Muscle of back (tissue), 13 donors: ENCODE measurements at places on chromosomes 7 and 10.

- no peak for DNase-seq
Observed at GRCh38 chr7:1187127-1187526, 27.1 kb upstream of the ZFAND2A start.

DNA sequence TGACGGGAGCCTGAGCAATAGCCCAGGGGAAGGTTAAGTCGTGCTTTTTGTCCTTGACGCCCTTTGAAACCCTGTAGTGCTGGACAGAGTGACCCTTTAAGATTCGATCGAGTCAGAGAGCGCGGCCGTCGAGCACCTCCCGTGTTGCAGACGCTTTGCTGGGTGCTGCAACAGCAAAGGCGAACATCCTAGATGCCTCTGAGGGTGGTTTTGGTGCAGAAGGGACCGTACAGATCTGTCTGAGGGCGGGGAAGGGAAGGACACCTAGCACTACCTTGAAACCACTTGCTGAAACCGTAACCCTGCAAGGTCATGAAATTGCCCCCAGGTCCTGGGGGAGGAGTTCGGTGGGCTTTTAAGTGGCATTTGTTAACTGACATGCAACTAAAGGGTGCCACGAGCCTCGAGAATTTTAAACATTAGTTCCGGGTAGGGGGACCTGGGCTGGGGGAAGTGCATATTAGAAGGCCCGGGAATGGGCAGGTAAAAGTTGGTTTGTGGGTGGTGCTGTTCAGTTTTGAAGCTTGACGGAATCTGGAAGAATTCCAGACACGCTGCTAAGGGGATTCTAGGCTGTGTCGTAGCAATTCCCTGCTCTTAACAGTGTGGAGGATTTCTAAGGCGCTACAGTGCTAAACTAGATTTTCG lies 786 bp downstream of the ATP5F1C start:
- DNase-seq = peak; percentile 26

- peak; percentile 92 for DNase-seq
Observed at GRCh38 chr7:28573059-28573553, 160.8 kb downstream of the CREB5 start.

DNA sequence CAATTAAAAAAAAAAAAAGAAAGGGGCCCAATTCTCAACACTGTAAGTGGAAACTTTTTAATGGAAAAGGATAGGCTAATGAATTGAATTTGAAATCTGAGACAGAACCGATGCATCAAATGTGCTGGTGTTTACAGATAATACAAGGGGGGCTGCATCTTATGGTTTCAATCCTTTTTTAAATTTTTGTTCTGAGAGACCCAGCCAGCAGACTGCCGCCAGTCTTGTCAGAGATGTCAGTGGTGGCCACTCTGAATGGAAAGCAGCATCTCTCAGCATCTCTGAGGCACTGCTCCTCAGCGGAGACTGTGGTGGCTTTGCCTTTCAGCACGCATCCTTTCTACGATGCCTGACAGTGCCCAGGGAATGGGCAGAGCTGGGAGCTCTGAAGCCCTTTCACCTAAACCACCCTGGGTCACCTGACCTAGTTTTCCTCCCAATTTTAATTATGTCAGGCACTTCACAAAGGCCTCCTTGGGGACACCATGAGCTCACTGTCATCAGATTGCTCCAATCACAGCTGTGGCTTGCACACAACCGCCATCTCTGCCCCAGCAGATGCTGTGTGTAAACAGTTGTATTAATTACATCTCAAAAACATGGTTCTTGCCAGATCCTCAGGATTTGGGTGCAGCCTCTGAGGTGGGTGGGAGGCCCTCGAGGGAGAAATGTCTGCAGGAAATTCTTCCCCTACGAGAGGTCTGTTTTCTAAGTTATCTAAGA lies 81.2 kb downstream of the EGFR start:
- peak; percentile 91 for DNase-seq

DNA sequence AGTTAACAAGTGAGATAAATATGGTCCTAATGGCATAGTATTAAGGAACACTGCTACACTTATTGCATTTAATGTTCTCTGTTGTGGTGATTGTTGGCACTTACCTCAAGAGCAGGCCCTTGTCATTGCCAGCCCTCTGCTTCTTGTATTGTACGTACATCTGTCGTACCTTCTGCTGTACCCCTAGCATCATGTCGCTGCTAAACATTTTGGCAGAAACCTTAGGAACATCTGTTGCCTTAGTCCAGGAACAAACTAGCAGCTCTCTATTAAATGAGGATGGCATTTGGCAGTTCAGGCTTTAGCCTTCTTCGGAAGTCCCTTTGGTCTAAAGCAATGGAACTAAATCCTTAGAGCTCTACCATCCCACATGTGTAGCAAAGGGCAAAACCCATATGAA lies 47.6 kb downstream of the PRKG1 start:
- no peak for DNase-seq

- peak; percentile 31 for DNase-seq
Observed at GRCh38 chr7:116211913-116212596, 1.7 kb downstream of the TES start.

GRCh38 chr7:139914306-139915267 lies 85.5 kb downstream of the TBXAS1 start:
- DNase-seq = no peak

DNA sequence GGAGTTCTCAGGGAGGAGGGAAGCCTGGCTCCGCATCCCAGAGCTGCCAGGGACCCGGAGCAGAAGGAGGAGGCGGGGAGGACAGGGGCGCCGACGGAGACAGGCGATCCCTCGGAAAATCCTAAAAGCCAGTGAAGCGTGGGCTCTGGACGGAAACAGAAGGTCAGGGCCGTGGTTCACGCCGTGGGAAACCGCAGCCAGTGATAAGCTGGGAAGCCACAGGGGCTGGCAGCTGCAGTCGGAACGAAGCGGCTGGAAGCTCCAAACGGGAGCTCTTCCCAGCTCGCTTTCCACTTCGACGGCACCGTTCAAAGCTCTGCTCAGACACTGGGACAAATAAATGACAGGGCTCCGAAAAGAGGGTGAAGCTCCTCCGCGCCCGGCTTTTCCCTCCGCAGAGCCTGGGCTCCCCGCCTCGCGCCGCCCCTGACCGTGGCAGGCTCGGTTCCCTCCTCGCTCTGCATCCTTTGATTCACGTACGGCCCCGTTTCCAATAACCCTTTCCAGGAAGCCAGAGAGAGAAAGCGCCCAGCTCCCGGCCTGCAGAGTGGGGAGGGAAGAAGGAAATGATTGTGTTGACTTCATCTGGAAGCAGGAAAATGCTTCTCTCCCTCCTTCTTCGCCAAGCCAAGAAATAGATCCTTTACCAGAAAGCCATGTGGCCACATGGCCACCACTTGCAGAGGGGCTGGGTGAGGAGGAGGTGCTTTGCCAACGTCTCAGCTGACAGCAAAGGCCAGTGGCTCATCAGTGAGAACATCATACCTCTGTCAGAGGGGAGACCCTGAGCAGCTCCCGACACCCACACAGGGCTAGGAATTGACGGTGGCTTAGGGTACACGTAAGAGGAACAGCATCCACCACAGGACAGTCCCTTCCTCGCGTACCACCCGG lies 57.4 kb downstream of the ADRB1 start:
- peak; percentile 16 for DNase-seq

DNA sequence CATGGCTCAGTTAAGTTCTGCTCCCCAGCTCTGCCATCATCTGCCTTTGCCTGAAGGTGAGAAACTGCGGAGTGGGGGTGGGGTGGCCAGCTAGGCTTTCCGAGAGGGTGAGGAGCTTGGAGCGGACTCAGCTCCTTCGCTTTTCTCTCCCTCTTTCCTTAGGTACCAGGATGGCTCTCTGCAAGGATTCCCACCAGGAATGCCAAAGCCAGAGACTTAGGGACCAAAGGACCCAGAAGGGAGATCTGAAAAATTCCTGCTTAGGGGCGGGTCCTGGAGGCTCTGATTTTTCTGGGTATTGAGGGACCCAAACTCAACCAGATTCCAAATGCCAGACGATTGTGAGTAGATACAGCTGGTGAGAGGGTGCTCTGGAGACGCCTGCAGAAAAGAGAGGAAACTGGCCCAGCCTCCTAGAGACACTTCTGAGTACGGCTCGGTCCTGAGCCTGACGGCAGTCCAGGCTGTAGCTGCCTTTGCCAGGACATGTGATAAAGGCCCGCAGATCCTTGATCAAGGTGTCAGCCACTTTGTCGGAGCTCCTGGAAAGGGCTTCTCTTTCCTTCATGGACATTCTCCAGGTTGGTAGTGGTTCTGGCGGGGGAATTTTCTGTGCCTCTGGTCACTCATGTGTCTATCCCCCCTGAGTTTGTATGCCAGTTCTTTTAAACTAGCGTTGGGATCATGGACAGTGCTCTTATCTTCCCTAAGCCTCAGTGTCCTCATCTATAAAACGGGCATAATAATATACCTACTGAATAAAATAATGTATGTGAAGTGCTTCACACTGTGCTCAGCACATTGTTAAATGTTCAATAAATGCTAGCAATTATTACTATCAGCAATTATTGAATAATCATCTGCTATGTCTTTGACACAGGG lies 42.5 kb upstream of the BTRC start:
- no peak for DNase-seq

- DNase-seq = peak; percentile 41
Observed at GRCh38 chr7:137606061-137606674, 240.6 kb downstream of the DGKI start.

DNA sequence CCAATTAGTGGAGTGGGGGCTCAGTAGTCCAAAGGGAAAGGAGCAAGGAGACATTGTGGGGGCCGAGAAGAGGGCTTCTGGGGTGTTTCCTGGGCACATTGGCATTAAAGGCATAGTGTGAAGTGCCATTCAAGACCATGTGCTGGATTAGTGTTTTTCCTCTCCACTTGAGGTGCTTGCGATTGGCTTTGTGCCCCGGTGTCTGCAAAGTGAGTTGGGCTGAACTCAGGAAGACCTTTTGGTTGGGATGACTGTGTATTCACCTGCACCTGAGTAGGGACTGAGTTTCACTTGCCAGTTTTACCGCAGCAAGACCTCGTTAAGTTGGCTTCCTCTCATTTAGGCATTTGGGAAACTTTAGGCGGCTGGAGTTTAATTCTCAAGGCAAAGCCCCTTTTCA lies 73.0 kb downstream of the TCF7L2 start:
- no peak for DNase-seq

DNA sequence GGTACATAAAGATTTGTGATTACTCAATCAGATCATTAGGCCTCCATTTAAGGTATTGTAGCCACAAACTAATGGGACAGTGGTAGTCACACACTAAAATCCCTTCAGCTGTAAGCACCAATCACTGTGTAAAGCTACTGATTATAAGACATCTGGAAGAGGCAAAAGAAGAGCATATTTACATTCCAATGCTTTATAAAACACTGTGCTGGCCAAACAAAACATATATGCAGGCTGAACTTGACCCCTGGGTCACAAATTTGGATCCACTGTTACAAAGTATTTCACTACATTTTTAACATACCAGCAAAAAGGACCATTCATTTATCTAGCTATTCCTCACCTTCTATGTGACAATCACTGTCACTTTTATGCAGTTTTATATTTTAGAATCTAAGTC lies 41.4 kb upstream of the ANLN start:
- peak; percentile 10 for DNase-seq

GRCh38 chr7:25855854-25856782 lies 295.9 kb upstream of the NFE2L3 start:
- peak; percentile 76 for DNase-seq

GRCh38 chr10:16770670-16771069 lies 46.6 kb downstream of the RSU1 start:
- DNase-seq = no peak

- no peak for DNase-seq
Observed at GRCh38 chr7:68258609-68259008, 1262.0 kb downstream of the TYW1 start.

DNA sequence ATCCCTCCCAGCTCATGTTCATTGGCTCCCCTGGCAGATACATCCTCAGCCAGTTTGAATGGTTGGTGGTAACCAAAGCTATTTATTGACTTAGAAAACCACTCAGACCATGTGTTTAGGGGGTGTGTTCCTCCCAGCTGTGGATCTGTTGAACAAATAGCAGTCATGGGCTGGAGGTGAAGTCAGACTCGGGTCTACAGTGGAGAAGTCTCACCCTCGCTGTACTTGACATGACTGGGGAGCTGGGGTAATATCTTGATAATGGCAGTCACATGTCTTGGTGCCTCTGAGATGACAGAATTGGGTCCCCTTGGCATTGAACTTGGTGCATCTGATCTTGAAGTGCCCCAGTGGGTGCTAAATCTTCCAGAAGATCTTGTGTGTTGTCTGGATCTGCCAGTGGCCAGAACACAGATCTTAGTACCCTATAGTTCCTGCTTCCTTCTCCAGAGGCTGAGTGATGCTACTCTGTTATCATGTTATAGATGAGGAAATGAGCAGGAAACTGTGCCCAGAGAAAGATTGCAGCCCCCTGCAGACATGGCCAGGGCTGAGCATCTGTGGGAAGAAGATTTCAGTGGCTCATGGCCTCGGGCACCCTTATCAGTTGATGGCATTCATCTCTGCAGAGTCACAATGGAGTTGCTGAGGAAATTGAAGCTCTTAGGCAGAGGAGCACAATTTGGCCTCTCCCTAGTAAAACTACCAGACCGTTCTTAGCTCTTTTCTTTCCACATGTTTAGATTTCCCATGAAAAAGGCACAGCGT lies 50.4 kb downstream of the ADRA2A start:
- DNase-seq = no peak

DNA sequence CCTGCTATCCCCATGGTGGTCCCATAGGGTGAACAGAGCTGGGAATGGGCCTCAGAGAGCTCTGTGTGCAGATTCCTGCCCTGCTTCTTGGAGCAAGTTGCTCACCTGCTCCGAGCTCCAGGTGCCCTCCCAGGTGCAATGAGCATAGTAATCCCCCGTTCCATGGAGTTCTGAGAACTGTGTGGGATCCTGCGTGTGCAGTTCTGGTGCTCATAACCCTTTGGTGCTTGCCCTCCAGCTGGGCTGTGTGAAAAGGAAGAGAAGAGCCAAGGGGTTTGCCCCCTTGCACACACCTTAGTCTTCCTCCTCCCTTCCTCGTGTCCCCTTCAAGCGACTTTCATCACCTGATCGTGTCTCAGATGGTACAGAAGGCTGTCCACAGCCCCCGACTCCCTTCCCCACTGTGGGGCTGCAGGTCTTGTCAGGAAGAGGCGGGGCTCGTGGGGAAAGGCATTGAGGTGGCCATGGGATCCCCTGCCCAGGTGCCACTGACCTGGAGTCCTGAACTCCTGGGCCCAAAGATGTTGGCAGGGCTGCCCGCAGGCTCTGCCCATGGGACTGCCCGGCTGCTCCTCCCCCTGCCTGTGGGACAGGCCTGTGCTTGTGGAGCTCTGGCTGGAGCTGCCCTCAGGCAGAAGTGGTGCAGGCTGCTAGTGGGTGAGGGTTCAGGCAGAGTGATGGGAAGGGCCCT lies 21.9 kb upstream of the ZNF488 start:
- no peak for DNase-seq

DNA sequence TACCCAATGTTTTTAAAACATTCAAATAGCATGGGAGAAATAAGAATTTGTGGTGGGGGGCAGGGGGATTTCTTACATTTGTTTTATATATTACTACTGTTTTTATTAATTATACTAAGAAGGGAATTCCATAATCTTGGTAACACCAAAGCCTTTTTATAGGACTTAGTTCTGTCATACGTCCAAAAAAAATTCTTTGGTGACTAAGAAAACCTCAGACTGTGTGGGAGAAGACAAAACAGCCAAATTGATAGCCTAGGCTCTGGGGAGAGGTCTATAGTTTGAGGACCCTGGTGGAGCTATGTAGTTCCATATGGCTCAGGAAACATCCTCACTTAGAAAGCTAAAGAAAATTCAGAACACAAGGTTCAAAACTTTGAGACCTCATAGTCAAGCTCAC lies 23.4 kb downstream of the ACSM6 start:
- no peak for DNase-seq

GRCh38 chr10:71860243-71861029 lies 9.4 kb upstream of the PSAP start:
- peak; percentile 87 for DNase-seq

GRCh38 chr7:72127136-72127535 lies 285.0 kb downstream of the CALN1 start:
- DNase-seq = no peak

GRCh38 chr10:99279626-99280111 lies 44.0 kb upstream of the HPSE2 start:
- peak; percentile 3 for DNase-seq
